ENCODE measurements at places on chromosomes 4 and X. TPM values are rescaled to one million over a fixed set of nuclear protein-coding genes. Genes with fewer than 3 reads are reported as not detected.

DNA sequence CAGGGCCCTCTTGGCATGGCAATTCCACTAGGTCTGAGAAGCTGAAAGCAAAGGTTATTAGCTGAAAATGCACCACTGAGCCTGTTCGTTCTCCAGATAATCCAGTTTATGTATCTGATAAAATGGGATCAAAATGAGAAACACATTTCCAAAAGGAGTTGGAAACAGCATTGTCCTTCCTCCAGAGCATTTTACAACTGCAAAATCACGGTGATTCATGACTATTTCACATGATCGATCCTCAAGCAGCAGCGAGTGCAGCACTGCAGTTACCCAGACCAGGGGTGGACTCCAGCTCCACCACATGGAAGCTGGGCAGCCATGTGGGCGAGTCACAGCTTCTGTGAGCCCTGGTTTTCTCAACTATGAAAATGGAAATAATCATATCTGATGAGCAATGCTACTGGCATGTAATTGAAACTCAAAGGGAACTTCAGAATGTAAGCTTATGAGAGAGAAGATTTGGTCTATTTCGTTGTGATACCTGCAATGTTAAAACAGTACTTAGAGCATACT lies 78.7 kb upstream of the MSX1 start:
- DNase-seq: no peak

DNA sequence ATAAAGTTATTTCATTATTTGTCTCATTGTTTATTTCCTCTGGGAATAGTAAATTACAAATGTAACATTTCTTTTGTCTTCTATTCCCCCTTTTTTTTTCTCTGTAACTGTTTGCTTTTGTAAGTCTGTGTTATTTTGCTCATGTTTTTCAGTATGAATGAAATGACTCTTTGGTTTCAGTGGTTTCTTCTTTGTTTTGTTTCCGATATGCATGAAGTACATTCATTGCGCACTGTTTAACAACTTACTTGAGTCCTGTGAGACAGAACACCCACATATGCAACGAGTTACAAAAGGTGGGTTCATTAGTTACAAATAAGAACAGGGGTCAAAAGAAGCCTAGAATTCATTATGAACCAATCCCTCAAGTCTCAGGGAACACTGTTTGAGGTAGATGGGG lies 175.0 kb upstream of the UGT8 start:
- DNase-seq: no peak

GRCh38 chrX:39855748-39856129 lies 242.0 kb downstream of the BCOR start:
- no peak for DNase-seq

DNA sequence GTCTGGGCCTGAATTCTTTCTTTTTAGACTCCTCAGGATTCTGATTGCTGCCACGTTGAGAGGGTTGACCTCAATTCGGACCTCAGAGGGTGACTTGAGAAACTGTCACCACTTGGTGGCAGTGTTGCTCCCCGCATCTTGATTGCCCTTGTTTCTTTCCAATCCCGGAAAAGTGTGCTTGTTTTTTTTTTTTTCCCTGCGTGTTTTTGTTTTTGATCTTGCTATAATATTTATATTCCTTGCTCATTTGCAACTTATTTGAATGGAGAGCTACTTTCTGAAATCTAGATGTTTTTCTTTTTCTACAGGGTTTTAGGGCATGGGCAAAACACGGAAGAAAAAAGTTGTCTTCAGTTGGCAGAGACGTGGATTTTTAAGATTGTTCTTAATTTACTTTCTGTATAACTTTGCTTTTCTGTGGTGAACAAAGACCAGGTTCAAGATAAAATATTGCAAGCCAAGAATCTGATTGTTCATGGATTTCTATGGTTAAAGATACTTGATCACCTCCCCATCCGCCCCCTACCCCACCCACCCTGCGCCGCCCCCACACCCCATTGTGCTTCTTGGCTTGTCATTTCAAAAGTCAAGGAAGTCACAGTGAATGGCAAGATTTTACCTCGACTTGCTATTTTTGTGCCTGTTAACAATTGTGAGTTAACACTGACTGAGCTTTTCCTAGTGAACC lies 102.0 kb downstream of the PTTG2 start:
- DNase-seq: peak; percentile 76

DNA sequence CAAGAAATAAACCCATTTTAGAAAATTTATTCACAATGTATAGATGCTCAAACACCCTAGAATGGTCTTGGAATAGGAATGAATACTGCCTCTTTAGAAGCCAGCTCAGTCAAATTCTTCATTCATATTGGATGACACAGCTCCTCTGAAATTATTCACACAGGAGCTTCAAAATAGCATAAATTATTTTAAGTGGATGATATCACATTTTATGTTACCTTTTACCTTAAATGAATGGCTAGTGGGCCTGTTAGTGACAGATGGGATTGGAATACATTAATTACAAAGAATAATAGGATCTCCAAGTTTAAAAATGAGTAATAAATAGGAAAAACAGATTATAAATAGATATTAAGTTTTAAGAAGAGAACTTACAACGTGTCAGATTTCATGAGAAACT lies 184.4 kb downstream of the GABRB1 start:
- DNase-seq: no peak

DNA sequence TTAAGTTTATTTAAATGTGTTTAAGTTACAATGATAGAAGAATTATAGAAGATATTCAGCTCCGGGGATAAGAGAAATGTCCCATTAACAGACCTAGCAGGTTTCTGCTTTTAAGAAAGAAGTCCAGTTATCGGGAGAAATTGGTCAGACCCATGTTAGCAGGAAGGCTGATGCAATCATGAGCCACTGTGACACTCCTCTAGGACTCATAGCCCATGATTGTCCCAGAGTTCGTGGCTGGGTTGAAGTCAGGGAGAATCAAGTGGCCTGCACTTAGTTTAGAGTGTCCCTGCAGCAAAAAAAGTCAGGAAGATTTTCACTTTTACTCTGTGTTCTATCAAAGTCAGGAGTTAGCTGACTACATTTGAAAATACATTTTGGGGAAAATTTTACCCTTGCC lies 72.0 kb downstream of the TMEM144 start:
- no peak for DNase-seq

DNA sequence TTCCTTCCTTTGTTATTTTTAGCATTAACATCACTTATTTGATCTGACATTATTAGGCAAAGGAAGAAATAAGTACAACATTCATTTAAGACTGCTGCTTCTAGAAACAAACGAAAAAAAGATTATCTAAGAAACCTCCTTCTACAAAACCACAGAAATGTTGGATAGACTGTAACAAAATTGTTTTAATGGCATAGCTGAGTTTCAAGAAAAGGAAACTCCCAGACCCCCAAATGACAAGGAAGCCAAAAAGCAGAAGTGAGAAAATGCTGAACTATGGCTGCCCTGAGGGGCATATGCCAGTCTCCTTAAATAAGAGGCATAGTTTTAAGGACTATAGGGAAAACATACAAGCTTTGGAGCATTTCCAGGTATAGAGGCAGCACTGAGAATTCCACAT lies 1431.6 kb upstream of the TENM3 start:
- no peak for DNase-seq

DNA sequence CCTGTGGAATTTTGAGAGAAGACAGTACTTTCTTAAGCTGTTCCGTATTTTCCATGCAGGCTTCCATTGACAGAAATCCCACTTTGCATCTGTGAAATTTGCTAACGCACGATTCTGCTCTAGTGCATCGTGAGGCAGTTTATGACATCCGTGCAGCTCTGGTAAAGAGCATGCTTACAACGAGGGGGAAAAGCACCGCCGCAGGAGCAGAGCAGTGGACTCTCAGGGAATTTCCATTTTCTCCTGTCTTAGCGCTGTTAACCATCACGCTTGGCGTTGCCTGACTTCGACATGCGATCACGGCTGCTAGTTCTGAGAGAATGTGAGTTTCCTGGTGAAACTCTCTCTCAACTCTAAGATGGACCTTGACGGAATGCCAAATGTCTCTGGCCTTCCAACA lies 43.9 kb downstream of the DCTD start:
- no peak for DNase-seq

- DNase-seq: no peak
Observed at GRCh38 chr4:147477439-147477838, 3.5 kb upstream of the EDNRA start.

DNA sequence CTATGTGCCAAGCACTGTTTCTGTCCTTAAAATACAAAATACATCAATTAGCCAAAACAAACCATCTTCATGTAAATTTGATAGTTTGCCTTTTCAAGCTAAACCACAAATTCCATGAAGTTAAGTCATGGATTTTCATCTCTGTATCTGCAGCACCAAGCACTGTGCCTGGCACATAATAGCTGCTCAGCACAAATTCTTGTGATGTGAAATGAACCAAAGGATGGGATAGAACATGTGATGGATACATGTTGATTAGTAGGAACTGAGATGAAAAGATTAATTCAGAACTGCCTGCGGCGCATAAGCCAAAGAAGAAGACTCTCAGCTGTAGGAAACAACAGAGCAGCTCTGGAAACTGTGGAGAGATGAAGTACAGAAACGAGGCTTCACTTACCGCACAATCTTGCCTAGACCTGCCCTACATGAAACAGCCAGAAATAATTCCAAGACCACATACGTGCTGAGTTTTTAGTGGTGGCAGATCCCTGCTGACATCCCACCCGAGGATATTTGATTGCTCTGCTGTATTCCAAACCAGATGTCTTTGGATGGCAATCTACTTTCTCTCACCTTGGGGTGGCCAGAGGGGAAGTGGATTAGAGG lies 40.9 kb upstream of the DCLK2 start:
- no peak for DNase-seq

- DNase-seq: no peak
Observed at GRCh38 chrX:24526616-24527015, 61.5 kb downstream of the PDK3 start.

DNA sequence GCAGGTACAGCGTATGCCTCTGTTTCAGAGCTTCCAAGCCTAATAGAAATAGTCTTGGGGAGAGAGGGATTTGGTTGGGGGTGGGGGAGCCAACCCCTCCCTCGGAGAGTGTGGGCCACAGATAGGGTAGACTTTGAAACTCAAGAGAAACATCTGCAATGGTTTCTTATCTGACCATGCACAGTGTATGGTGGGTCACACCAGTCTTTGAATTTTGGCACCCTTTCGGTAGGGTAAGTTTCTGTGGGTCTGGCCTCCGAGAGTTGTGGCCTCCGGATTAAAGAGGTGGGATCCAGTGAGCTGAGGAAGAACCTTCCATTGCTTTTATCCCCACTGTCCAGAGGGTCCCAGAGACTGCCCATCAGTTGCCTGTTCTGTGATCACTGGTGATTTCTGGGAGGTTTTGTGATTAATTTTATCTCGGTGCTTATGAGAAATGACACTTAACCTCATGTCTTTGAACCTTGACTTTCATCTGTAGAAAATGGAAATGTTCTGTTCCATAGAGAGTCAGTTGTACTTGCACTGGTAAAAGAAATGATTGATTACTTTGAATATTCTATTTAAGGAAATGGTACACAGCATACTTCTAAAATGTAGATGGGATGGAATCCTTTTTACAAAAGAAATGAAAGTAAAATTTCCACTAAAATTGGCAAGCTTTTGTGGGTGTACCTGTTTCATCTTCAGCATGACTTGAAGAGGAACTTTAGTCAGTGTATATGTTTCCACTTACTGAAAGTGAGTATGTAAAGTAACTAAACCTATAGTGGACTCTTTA lies 62.7 kb downstream of the TMEM131L start:
- DNase-seq: no peak

DNA sequence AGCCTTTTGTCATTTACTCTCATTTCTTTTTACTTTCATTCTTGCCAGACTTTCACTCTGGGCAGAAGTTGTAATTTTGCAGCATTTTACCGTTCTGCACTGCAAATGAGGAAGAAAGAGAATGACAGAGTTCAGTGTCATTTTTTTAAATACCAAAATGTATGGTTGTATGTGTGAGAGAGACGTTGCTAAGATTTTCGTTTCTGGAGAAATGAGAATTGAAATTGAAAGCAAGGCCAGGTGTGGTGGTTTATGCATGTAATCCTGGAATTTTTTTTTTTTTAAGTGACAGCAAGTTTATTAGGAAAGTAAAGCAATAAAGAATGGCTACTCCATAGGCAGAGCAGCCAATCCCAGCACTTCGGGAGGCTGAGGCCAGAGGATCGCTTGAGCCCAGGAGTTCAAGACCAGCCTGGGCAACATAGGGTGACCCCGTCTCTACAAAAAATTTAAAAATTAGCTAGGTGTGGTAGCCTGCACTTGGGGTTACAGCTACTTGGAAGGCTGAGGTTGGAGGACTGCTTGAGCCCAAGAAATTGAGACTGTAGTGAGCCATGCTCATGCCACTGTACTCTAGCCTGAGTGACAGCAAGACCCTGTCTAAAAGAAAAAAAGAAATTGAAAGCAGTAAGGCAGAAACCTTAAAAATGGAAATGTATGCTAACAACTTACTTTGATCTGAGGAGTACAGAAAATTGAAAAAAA lies 12.9 kb downstream of the DCK start:
- no peak for DNase-seq

The RHOXF2 gene
- total RNA-seq: not detected

The BGN gene
- 77.5 TPM for total RNA-seq

The NAA11 gene
- not detected for total RNA-seq

The FGFBP2 gene
- total RNA-seq: not detected

The FRMPD4 gene
- 0.83 TPM for total RNA-seq

The DLG3 gene
- total RNA-seq: 34.2 TPM
